Bladder microvascular endothelial cell (primary cell): ENCODE measurements at places on chromosomes 12 and 14. TPM values are rescaled to one million over a fixed set of nuclear protein-coding genes. Genes with fewer than 3 reads are reported as not detected.

Gene CD69
- total RNA-seq, result 0.97 and 3.7 TPM in 2 replicates

Gene SSPN
- under 0.01 and 1.2 TPM in 2 replicates for total RNA-seq

Gene CPNE6
- not detected in 2 replicates for total RNA-seq

Gene ASCL1
- not detected in 2 replicates for total RNA-seq

Gene CD9
- 325 and 510 TPM in 2 replicates for total RNA-seq

Gene NOXRED1
- total RNA-seq, result 0.16 and 0.25 TPM in 2 replicates

Gene DTD2
- 12.1 and 16.8 TPM in 2 replicates for total RNA-seq

Gene GLIPR1L2
- total RNA-seq, result 0.38 TPM in 1 of 2 replicates, not detected in the other

Gene ADCY6
- total RNA-seq, result 24.1 and 66.6 TPM in 2 replicates

Gene ANAPC5
- 105 and 132 TPM in 2 replicates for total RNA-seq

Gene ZNF385A
- 0.81 and 1.4 TPM in 2 replicates for total RNA-seq

Gene TMTC2
- 3.2 and 30.8 TPM in 2 replicates for total RNA-seq

Gene HOXC11
- total RNA-seq, result not detected in 2 replicates

Gene GLTP
- 40.6 and 45.8 TPM in 2 replicates for total RNA-seq

Gene TMEM121
- 3.7 and 6.7 TPM in 2 replicates for total RNA-seq

Gene CLECL1
- not detected in 2 replicates for total RNA-seq

Gene OTUB2
- total RNA-seq, result 0.49 and 1.2 TPM in 2 replicates

Gene RNF212B
- total RNA-seq, result not detected in 2 replicates

Gene KRT82
- not detected in 2 replicates for total RNA-seq

Gene RNASE8
- total RNA-seq, result not detected in 2 replicates

Gene KRT72
- total RNA-seq, result not detected in 2 replicates

Gene GLI1
- not detected in 2 replicates for total RNA-seq

Gene CEBPE
- not detected in 2 replicates for total RNA-seq

Gene CCDC38
- total RNA-seq, result under 0.01 TPM in 1 of 2 replicates, not detected in the other

Gene TRPV4
- total RNA-seq, result 0.49 and 1.9 TPM in 2 replicates

Gene LRRC10
- total RNA-seq, result not detected in 2 replicates

Gene FOXN4
- total RNA-seq, result not detected in 2 replicates

Gene KCNA1
- not detected in 2 replicates for total RNA-seq

Gene INSM2
- total RNA-seq, result 0.06 TPM in 1 of 2 replicates, not detected in the other

Gene CCDC198
- total RNA-seq, result not detected in 2 replicates

Gene SERPINA9
- not detected in 2 replicates for total RNA-seq

Gene TAS2R7
- total RNA-seq, result not detected in 2 replicates

Gene CLEC4E
- not detected in 2 replicates for total RNA-seq

Gene NAA30
- total RNA-seq, result 16.0 and 22.8 TPM in 2 replicates

Gene PRR13
- total RNA-seq, result 15.9 TPM in 2 replicates
